ENCODE measurements at places on chromosomes 7 and 10.

- DNase-seq = no peak
Observed at GRCh38 chr7:17239683-17240521, 58.5 kb upstream of the AHR start.

GRCh38 chr7:37379546-37380277, 69.0 kb downstream of the ELMO1 start:
- no peak for DNase-seq

DNA sequence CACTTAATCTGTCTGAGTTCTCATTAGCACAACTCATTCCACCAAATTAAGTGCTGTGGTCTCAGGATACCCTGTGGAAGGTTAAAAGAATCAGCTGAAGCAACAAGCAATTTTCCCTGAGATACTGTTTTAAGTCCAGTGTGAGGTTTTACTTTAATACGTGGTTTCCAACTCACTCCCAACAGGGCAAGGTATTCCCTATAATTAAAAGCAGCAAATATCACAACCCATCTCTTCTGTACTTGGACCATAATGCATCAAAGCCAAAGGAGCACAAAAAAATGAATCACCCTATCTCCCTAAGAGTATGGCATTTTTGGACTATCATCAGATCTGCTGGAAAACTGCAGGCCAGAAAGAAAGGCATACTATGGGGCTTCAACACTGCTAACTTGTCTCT, 4.9 kb downstream of the CADPS2 start:
- DNase-seq = no peak

DNA sequence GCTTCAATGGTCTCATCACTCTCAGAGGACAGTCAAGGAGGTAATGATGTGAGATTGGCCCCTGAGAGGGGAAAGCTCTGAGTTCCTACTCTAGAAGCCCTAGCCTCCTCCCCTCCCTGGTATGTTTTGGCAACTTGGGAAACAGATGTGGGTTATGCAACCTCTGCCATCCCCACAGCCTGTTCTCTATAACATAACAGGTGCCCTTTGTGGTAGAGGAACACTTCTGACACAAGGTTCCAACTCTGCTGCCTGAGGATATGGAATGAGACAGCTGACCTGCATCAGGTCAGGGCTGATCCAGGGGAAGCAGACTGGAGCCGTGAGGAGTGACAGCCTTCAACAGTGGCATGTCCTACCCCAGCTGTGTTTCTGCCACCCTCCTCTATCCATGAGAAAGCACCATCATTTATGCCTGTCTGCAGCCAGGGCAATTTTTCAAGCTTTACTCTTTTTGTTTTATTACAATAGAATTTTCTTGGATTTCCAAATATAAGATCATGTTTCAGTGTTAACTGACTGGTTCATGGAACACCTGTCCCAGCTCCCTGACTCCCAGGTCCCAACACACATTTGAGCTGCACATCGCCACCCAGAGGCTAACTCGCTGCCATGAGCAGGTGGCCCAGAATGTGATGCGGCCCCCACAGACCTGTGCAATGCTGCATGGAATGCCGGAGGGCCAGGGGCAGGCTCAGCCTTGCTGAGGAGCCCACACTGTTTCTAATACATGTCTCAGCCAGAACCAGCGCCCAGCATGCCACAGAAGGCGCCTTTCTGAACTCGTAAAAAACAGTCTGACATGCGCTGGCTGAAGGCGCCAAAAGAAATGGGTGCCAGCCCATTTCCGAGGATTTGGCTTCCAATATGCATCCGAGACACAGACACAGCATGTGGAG, 124.8 kb upstream of the CHST15 start:
- no peak for DNase-seq

GRCh38 chr10:103852856-103853255, 2.5 kb downstream of the SH3PXD2A start:
- no peak for DNase-seq

GRCh38 chr7:95605275-95605674, 9.0 kb upstream of the PDK4 start:
- DNase-seq = no peak

DNA sequence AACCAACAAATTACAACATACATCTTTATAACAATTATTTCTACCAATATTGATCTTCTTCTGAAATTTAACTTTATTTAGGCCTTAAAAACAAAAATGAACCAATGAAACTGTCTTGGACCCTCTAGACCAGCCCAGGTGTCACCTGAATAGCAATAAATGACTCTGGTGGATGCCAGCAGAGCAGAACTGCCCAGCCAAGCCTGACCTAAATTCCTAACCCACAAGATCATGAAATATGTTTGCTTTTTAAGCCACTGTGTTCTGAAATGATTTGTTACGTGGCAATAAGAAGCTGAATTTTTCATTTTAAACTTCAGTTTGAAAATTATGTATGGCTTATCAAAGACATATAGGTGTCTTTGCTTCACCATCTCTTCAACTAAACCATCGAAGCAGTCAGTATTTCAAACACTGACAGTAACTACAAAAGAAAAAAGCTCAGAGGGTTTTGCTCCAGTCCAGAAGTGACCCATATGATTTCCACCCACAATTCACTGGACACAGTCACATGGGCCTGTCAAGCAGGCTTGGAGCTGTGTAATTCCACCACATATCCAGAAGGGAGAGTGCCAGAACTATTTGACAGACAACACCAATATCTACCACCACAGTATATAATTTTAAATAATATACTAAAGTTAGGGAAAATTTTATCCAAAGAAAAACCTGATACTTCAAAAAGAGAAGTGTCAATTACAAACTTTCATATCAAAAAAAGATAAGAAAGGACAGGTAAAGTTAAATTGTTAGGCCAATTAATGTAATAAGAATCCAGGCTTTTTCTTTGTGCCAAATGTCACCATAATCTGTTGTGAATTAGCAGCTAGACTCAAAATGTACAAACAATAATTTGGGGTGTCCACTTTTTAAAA, 94.5 kb downstream of the KMT2C start:
- no peak for DNase-seq

DNA sequence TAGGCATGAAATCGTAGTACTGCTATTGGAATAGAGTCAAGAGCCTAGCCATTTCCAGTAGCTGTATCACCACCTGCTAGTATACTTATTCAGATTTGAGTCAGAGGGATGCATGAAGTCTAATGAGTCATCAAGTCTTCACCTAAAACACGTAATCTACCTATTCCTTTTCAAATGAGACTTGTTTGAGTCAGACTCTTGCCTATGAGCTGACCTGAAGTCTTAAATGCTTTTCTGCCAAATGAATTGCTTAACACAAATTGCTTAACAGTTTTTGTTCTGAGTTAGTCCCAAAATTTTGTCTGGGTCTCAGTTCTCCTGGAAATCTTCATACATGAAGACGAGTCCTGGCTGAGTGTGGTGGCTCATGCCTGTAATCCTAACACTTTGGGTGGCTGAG, 165.2 kb downstream of the GNAT3 start:
- DNase-seq = no peak

DNA sequence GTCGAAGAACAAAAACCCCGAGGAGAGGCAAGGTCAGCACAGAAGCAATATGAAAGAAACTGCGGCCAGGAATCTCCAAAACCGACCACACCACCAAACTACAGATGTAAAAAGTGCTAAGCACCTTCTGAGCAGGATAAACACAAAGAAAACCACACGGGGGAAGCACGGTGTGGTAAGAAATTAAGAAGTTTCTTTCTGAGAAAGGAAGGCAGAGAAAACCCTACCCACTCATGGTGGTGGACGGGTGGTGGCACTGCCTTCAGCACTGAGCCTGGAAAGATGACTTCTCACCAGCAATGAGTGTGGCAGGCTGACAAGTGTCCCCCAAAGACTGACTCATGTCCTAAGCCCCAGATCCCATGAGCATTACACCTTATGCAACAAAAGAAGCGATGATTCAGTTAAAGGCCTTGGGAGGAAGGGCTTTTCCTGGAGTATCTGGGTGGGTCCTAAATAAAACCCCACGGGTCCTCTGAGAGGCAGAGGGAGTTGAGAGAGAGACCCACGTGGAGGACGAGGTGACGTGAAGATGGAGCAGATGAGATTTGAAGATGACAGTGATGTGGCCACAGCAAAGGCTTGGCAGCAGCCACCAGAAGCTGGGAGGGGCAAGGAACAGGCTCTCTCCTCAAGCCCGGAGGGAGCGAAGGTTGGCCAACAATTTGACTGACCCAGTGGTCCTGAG, 124.9 kb downstream of the DLG5 start:
- DNase-seq = peak; percentile 4

DNA sequence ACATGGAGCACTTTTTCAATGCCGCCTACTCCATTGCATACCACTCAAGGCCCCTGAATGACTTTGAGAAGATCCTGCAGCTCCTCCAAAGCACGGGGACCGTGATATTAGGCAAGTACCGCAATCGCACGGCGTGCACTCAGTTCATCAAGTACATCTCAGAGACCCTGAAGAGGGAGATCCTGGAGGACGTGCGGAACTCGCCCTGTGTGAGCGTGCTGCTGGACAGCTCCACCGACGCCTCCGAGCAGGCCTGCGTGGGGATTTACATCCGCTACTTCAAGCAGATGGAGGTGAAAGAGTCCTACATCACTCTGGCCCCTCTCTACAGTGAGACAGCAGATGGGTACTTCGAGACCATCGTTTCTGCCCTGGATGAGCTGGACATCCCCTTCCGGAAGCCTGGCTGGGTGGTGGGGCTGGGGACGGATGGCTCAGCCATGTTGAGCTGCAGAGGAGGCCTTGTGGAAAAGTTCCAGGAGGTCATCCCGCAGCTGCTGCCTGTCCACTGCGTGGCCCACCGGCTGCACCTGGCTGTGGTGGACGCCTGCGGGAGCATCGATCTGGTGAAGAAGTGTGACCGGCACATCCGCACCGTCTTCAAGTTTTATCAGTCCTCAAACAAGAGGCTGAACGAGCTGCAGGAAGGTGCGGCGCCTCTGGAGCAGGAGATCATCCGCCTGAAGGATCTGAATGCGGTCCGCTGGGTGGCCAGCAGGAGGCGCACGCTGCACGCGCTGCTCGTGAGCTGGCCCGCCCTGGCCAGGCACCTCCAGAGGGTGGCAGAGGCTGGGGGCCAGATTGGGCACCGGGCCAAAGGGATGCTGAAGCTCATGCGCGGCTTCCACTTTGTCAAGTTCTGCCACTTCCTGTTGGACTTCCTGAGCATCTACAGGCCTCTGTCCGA, 12.7 kb upstream of the ATP6V0E2 start:
- no peak for DNase-seq

DNA sequence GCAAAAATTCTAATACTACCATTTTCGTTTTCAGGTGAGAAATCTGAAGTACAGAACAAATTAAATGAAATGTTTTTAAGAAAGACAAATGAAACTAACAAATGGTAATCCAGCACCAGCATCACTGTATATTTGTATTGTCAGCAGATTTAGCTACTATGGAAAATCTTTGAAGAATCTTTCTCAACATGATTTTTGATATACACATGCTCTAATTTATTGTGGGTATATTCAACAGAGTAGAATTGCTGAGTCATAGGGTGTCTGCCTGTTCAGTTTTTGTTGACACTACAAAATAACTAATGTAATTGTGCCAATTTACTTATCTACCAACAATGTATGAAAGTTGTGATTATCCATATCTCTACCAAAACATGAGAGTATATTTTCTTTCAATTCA, 437.6 kb downstream of the PCDH15 start:
- DNase-seq = no peak

DNA sequence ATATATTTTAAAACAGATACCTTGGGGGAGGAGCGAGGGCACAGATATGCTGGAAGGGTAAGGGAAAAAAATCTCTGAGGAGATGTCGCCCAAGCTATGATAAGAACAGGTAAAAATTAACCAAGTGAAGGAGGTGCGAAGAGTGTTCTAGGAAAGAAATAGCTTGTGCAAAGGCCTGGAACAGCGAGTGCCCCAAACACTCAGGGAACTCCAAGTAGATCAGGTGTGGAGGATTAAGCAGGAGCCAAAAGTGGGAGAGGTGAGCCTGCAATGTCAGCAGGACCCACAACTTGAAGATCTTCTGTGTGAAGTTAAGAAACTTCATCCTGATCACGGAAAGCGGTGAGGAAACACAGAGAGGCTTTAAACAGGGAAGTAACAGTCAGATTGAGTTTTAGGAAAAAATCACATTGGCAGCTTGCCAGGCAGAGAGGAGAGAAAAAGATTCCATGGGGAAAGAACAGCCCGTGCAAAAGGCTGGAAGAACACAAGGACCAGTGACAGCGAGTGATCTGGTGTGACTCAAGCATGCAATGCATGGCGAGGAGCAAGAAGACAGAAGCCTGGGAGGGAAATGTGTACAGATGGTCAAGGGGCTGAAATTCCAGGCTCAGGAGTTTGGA, 30.7 kb downstream of the FGF8 start:
- no peak for DNase-seq

DNA sequence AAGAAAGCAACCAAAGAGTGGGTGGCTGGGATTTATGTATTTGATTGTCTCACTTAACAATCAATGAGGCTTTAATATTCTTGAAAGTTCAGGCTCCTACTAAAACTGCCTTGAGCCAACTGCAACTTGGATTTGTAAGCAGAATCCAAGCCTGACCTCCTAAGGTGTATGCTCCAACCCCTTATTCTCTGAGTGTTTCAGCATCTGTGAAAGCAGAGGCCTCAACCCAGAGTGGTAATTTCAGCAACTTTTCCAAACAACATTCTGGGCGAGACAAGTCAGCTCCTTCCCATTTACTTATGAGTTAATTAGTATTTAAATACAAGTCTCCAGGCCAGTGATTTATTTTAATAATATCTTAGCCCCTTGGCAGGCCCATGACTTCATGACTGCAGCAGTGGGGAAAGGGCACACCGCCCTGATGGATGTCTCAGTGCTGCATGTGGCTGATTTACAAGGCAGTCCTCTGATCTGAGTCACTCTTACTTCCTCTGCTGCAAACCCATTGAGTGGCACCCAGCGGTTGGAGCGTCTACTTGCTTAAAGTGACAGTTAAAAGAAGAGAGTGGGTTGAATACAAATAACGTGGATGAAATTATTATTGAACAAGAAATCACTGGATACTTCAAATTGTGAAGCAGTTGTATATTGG, 209.1 kb downstream of the TRIL start:
- DNase-seq = no peak

- no peak for DNase-seq
Observed at GRCh38 chr10:129099992-129100391, 367.0 kb upstream of the MGMT start.

DNA sequence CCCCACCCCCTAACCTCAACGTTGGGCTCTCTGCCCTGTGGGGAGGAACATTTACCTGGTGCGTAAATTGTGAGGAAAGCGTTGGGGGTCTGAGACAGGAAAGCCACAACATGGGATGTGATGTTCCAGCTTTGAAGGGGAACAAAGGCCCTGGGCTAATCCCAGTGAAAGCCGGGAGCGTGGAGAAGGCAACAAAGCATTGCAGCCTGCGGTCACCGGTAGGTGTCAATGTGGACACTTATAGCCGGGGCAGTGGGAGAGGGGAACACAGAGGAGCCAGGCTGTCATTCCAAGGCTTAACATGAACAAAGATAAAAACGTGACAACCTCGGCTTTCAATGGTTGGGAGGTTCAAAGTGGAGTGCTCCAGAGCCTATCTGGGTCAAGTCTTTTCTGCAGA, 12.7 kb downstream of the PTF1A start:
- DNase-seq = no peak
